ENCODE measurements at places on chromosomes 5 and 9. TPM values are rescaled to one million over a fixed set of nuclear protein-coding genes. Genes with fewer than 3 reads are reported as not detected.

OR4F3 gene
- total RNA-seq: not detected

IRX1 gene
- not detected for total RNA-seq

CNTLN gene
- total RNA-seq: 0.40 TPM

MEIKIN gene
- total RNA-seq: not detected

MSX2 gene
- not detected for total RNA-seq

TMEM174 gene
- not detected for total RNA-seq

CDO1 gene
- total RNA-seq: 0.18 TPM

PDZD2 gene
- not detected for total RNA-seq

GPRIN1 gene
- 1.6 TPM for total RNA-seq

ZNF354B gene
- total RNA-seq: 8.4 TPM

ZDHHC11 gene
- total RNA-seq: 6.0 TPM

PRUNE2 gene
- 0.72 TPM for total RNA-seq

PCDHB1 gene
- not detected for total RNA-seq

DIPK1B gene
- total RNA-seq: not detected

OCLN gene
- total RNA-seq: 0.56 TPM

AHRR gene
- 27.9 TPM for total RNA-seq

PCDHGC3 gene
- total RNA-seq: not detected

PCDHGC5 gene
- total RNA-seq: not detected

RELL2 gene
- total RNA-seq: 35.6 TPM

SPATA31A5 gene
- not detected for total RNA-seq

SPINK4 gene
- total RNA-seq: not detected

PCDHGC4 gene
- total RNA-seq: not detected

MARVELD2 gene
- total RNA-seq: 0.60 TPM
